Occipital lobe (tissue), 3 donors: ENCODE measurements at places on chromosomes 1 and 21.
A peak's percentile ranks its signal among the peaks of the same experiment; 100 is the strongest.

DNA sequence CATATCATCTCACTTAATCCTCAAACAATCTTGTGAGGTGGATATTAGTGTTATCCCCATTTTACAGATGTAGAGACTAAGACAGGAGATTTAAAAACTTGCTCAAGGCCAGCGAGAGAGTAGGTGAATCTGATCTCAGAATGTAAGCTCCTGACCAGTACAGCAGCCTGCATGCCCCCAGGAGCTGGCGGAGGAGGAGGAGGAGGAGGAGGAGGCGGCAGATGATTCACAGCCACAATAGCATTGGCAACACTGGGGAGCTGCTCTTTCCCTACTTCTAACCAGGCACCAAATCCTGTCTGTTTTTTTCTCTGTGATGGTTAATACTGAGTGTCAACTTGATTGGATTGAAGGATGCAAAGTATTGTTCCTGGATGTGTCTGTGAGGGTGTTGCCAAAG is 243.2 kb downstream of the ATG4C start:
- no peak for DNase-seq

DNA sequence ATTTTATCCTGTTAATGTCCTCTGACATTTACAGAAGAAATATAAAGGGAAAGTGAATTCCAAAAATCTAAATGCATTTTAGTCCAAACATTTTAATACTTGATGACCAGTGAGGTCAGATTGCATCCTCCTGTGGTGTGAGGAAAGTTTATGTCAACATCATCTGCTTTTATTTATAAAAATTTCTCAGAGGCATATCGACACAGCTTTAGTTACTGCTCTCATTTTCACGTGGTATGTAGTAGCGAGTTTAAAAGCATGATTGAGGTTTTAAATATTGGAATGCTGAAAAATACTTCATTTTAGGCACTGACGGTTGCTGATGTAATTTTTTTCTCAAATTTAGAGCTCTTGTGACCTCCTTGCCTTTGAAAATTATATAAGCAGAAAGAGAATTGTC is 234.8 kb downstream of the HMCN1 start:
- DNase-seq, result no peak

DNA sequence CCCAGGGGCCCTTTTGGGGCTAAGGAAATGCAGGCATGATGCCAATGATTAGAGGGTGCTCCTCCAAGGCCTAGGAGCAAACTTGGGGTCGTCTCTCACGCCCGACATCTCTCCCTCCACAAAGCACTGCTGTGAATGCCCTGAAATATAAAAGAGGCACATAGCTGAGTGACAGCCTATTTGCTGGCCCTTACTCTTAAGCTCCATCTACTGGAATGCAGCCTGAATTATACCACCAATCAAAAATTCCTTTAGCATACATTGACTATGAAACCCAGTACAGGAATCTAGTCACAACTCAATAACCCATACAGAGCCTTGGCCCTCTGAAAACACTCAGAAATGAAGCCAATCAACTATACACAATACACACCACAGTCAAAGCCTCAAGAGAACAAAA is 105.5 kb downstream of the LRIG2 start:
- no peak for DNase-seq

- DNase-seq, result no peak
Observed at GRCh38 chr1:2019172-2019543, at the start of gene GABRD. TSS of gene GABRD (plus strand) at chr1:2019345. CDS start at chr1:2019424, 79 bp downstream.

GRCh38 chr1:150388241-150388640 is 24.3 kb downstream of the RPRD2 start:
- DNase-seq, result no peak

GRCh38 chr1:83882906-83883305 is 116.0 kb downstream of the TTLL7 start:
- DNase-seq, result no peak

DNA sequence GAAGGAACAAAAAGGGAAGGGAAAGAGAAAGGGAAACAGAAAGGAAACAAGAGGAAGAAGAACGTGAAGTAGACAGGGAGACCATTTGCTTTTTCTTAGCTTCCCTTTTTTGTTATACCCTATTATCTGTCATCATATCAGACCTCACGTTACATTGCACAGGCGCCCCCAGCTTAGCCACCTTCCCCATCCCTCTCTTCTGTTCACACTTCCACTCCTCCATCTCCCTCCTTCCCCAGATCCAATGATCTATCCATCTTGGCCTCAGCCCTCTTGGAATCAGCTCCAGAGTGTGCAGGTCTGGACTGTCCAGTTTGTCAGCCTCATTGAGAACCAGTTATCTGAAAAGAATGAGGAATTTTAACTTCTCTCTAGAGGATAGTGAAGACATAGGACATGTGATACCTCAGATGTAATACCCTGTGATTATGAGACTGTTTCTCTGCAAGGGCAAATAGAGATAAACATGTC is 101.1 kb upstream of the ERRFI1 start:
- DNase-seq, result no peak

DNA sequence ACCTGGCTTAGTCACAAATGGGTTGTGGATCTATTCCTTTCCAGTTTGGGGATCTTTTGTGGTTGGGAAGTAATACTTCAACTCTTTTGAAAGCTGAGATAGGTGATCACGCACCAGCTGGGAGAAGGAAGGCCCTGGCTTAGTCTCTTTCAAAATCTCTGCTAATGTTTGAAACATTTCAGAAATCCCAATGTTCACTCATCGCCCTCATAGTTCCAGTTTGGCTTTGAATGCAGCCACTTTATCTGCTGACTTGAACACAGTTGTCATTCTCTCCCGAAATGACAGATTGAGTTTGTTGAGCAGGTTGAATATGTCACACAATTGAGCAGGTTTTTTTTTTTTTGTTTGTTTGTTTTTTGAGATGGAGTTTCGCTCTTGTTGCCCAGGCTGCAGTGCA is 24.6 kb downstream of the RASAL2 start:
- no peak for DNase-seq

DNA sequence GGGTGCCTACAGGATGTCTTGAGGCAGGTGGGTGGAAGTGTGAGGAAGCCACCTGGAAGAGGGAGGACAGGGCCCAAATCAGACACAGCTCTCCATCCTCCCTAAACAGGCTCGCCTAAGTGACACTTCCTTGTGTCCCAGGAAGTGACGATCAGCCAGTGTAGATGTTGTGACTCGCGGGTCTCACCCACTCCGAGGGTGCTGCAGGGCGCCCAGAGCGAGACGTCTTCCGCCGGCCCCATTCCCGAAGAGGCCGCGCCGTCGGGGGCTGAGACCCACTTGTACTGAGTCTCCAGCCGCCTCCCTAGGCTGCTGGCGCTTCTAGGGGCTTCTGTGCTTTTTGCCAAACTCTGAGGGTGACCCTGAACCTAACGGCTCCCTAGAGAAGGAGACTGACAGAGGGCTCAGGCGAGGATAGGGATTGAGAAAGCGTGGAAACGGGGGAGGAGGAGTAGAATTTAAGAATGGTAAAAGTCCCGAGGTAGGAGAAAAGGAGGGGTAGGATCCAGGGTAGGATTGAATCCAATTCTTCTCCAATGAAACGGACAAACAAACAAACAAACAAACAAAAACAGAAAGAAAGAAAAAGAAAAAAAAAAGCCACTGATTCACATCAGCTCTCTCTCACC is 543 bp upstream of the MARK1 start:
- peak; percentile 39 for DNase-seq

DNA sequence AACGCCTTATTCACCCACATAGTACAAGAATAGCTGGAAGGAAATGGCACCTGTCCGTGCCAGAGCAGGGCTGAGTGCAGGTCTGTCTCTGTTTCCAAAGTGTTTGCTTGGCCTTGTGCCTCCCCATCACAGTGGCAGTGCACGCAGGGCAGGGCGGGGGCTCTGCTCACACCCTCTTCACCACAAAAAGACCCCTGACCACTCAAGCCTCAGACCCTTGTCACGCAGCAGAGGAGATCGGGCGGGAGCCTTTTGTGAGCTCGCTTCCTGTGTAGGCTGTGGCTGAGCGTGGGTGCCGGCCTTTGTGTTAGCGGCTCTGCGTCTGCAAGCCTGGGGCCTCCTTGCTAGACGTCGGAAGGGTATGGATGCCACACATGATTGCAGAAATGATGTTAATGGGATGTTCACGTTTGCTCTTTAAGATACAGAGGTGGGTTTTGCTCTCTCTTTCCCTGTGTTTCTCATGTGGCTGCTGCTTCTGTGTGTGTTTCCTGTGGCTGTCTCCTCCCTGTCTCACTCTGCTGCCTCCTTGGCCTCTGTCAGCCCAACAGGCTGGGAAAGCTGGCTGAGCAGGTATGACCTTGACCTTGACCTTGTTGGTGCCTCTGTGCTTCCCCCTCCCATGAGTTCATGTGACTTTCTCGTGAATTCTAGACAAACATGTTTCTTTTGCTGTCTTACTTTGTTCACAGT is 45.4 kb downstream of the S100B start:
- DNase-seq, result no peak

DNA sequence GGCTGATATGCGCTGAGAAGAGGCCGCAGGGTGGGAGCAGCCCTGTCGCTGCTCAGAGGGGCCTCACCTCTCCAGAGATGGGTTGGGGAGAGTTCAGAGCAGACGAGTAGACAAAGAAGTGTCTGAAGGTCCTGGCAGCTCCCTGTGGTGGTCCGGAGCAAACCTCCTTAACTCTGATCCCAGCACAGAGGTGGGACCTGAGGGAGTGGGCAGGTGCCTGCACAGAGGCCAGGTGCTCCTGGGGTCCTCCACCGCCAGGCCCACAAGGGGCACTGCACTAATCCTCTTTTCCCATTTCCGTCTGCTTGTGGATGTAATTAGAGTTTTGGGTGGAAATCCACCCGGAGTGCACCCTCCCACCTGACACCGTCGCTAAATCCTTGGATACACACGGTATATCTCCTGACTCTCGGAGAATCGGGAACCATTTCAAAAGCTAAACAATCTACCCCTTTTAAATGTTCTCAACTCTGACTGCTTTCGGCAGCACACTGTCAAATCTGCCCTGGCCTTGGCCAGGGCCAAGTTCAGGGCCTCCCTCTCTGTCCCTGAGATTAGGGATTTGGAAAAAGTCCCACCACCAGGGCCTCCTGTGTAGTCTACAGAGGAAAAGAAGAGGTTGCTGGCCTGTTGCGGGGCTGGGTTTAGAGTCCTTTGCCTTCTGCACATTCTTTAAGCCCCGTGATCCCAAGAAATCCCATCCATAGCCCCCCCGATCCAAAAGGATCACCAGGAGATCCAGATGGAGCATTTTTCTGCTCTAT is 22.4 kb downstream of the CASZ1 start:
- no peak for DNase-seq

DNA sequence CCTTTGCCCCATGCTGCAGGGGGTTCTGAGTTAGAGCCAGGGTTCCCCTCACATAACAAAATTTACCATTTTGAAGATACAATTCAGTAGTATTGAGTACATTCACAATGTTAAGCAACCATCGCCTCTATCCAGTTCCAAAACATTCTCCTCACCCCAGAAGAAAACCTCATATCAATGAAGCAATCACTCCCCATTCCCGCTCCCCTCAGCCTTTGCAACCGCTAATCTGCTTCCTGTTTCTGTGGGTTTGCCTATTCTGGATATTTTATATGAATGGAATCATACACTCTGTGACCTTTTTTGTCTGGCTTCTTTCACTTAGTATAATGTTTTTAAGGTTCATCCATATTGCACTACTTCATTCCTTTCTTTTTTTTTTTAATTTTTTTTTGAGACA is 32.9 kb downstream of the SERINC2 start:
- no peak for DNase-seq

- DNase-seq, result no peak
Observed at GRCh38 chr1:201419256-201419655, 2.3 kb downstream of the TNNI1 start.

- DNase-seq, result no peak
Observed at GRCh38 chr1:226558036-226558650, 9.6 kb downstream of the STUM start.

DNA sequence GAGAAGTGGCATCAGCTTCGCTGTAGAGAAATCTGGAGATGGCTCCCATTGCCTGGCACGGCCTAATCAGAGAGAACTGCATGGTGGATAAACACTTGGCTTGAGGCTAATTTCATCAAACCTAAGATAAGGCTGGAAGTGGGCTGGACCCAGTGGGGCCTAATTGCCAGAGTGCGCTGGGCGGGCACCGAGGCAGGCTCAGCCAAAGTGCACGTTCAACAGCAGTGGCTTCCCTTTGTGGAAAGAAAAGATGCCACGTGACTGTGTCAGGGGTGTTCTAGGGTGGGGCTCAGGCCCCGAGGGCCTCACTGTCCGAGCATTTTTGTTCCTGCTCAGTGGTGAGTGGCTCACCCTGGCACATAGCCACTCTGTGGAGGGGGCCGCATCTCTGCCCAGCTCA is 5.8 kb downstream of the PLCH2 start:
- DNase-seq, result no peak

GRCh38 chr1:212482637-212483441 is 50.1 kb downstream of the NENF start:
- no peak for DNase-seq

- DNase-seq, result peak; percentile 26
Observed at GRCh38 chr1:222928212-222928611, 113.4 kb downstream of the DISP1 start.

- no peak for DNase-seq
Observed at GRCh38 chr1:172719694-172720138, 60.8 kb downstream of the FASLG start.

DNA sequence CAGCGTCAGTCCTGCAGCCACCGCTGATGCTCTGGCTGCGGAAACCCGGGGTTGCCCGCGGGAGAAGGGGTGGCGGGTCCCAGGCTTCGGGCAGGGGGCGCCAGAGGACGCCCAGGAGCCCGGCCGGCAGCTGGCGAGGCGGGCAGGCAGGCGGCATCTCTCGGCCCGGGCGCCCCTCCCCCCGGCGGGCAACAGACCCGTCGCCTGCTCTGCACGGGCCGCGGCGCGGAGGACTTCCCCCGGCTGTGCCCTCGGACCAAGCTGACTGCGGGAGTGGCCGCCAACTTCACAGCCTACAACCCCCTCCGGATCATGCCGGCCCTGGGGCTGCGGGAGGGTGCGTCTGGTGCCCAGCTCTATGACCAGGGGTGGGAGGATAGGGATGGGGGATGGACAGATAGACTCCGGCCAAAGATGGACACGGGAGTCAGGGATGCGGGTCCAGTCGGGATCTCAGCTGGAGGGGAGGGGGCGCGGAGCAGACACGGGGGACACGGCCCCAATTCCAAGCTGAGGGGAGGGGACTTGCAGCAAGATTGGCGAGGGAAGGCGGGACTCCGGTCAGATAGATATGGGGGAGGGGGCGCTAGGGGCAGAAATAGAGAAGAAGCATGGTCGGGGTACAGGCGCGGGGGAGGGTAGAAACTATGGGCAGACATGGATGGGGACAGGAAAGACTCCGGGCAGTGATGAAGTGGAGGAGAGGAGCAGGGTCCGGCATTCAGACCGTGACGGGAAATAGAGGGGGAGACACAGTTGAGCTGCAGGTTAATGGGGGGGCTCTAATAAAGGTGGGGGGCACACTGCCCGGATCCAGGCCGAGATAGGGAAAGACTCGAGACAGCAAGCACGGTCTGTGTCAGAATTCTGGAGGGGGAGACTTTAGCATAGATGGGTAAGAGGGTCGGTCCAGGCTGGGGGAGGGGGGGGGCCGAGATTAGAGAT is 1.1 kb downstream of the ADGRB2 start:
- DNase-seq, result peak; percentile 73
